Activated T-helper 2 cell treated with anti-CD3 and anti-CD28 coated beads, Interferon-gamma antibody, Interleukin-2, Interleukin-4, amounts not matched to agents 10 μg/mL and 5 μg/mL and 100 μg/mL, durations not matched to agents 14 hours and 24 hours and 36 hours (primary cell): ENCODE measurements at places on chromosomes 1 and 21.

- no peak for DNase-seq
Observed at GRCh38 chr1:115790846-115791245, 22.3 kb upstream of the CASQ2 start.

DNA sequence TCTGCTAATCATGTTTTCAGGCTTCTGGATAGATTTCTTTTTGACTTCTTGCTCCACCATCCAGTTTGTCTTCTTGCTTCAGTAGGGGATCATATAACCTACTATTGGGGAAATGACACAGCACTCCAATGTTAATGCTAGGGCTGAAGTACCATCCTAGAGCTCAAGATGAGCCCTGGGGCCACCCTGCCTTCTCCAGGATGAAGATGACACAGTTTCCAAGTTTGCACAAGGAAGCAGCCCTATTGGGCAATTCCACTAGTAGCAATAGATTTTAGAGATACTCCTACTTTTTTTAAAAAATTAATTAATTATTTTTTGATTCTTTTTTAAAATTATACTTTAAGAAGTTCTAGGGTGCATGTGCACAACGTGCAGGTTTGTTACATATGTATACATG is 11.3 kb upstream of the KLF18 start:
- no peak for DNase-seq

GRCh38 chr1:221284028-221284427 is 404.8 kb downstream of the HLX start:
- DNase-seq = no peak

DNA sequence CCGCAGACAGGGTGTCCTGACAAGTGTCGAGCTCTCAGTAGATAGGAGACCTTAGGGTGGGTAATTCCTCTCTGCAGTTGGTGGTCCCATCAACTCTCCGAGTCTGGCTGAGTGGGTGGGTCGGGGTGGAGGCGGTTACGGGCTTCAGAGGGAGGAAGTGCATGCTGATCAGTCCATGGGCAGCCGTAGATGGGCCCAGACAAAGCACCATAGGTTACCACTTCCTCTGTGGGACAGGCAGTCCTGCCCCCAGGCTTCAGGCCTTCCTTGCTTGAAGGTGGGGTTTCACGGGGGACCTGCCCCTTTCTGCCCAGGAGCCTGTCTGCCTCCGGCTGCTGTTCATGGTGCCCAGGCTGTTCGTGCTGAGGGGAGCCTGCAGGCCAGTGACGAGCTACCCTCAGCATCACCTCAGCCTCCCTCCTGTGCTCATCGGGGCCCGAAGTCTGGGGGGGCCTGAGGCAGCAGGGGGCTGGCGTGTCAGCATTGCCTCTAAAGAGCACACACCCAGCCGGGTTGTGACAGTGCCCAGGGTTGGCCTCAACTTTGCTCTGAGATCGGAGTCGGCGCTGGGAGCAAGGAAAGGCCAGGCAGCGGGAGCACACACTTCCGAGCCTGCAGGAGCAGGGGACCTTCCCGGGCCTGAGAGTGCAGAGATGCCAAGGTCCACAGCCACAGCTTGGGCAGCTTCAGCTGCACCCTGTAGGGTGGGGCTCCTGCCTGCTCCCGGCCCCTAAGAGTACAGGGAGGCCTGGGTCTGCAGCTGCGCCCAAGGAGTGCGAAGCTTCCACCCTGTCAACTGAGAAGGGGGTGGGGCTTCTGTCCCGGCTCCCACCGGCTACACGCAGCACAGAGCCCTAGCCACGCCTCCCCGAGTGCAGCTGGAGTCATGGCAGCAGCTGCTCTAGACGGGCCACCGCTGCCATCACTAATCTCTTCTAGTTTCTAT is 225.4 kb upstream of the NRIP1 start:
- no peak for DNase-seq

GRCh38 chr1:14928412-14928811 is 225.1 kb upstream of the TMEM51 start:
- DNase-seq = no peak

GRCh38 chr1:234915924-234916675 is 212.5 kb downstream of the TOMM20 start:
- no peak for DNase-seq

DNA sequence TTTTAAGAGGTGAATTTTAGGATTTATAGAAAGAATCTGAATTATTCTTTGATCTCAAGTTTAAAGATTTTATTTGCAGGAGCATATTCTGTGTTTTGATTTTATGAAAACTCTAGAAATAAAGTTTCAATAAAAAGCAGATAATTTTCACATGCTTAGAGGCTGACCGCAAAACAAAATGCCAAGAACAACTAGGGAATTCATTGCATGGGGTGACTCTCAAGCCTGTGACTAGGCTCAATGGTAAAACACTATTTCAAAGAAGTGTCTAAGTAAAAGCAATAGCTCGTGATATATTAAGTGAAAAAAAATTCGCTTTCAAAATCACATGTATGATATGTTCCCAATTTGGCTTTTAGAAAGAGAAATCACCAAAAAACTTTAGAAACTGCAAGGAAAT is 49.6 kb downstream of the RPL5 start:
- DNase-seq = no peak

GRCh38 chr21:16294128-16294527 is 564.3 kb downstream of the USP25 start:
- no peak for DNase-seq

GRCh38 chr21:35026153-35026500 is 23.0 kb downstream of the RUNX1 start:
- no peak for DNase-seq

GRCh38 chr1:160367516-160367900 is 637 bp downstream of the NHLH1 start:
- DNase-seq = no peak

DNA sequence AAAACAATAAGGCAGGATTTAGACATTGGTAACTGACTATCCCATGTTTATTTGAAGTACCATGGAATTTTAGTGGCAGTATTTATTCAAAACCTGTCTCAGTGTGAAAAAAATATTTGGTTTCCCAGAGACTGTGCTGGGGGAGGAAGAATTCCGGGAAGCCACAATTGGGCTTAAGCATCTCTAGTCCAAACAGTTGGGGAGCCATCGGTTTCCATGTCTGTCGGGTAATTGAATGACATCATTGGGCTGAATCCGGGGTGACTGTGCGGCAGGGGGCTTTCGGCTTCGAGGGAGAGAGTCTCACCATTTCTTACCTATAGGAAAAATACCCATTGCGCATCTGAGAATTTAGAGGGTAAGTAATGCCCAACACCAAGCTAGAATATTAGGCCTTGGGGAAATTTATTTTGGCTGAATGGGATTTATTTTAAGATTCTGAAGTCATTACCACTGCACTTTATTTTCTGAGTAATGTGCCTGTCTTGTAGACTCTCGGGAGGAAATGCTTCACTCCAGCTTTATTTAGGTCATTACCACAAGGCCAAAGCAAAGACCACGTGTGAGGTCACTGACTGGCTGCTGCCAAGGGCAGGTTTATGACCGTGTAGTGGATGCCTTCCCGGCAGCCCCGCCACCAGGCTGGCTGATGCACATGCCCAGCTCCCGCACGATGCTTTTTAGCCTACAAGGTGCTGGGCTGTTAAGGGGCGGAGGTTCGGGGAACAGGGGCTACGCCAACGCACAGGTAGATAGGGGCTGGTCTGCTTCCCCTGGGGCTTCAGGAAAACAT is 23.1 kb upstream of the UMODL1 start:
- no peak for DNase-seq

GRCh38 chr1:174902531-174903099 is 97.1 kb upstream of the CACYBP start:
- no peak for DNase-seq

- no peak for DNase-seq
Observed at GRCh38 chr1:63379583-63379982, 12.2 kb downstream of the ALG6 start.

GRCh38 chr1:245990315-245991022 is 516.6 kb downstream of the SMYD3 start:
- DNase-seq = no peak

- DNase-seq = no peak
Observed at GRCh38 chr1:156140879-156141707, 12.3 kb upstream of the SEMA4A start.

- no peak for DNase-seq
Observed at GRCh38 chr1:31763671-31764311, 349 bp downstream of the ADGRB2 start.

GRCh38 chr1:28110555-28110954 is 22.1 kb upstream of the EYA3 start:
- no peak for DNase-seq

DNA sequence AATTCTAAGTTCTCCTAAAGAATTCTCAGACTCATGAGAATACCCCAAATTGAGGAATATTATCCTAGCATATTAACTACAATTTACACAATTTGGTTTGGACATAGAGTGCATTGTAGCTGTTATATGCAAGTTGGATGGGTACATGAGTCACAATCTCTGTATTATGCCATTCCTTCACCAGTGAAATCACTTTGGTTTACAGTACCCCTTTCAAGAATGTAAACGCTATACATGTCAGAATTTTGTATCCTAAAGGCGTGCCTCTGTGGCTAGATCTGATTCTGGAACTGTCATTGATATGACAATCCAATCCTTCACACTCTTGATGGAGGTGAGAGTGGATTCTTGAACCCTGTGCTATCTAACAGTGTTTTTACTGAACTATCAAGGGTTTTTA is 6.7 kb upstream of the IL10RB start:
- no peak for DNase-seq

DNA sequence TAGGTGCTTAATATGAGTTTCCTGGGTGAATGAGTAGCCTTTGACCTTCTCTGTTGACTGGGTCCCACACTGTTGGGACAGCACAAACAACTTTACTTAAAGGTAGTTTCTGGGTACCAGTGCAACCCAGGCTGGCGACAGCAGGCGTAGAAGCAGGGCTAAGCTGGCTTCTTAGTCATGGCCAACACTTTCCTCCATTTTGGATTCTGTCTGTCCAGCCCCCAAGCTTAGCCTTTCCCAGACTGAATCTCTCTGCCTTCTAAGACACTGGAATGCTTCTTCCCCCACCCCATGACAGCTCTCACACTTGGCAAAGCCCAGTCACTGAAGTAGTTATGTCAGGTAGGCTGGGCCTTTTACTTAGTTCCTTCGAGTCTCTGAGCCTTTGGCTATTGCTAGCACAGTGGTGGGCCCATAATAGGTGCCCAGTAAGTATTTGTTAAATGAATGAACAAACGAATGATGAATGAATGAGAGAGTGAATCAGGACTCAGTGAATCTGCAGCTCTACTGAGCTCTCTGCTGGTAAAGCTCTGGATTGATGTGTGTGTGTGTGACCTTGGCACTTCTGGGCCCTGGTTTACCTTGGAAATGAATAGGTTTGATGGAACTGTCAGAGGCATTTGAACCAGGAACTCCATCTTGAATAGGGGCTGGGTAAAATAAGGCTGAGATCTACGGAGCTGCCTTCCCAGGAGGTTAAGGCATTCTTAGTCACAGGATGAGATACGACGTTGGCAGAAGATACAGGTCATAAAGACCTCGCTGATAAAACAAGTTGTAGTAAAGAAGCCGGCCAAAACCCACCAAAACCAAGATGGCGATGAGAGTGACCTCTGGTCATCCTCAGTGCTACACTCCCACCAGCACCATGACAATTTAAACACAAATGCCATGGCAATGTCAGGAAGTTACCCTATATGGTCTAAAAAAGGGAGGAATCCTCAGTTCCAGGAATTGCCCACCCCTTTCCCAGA is 37.4 kb upstream of the ID3 start:
- no peak for DNase-seq

DNA sequence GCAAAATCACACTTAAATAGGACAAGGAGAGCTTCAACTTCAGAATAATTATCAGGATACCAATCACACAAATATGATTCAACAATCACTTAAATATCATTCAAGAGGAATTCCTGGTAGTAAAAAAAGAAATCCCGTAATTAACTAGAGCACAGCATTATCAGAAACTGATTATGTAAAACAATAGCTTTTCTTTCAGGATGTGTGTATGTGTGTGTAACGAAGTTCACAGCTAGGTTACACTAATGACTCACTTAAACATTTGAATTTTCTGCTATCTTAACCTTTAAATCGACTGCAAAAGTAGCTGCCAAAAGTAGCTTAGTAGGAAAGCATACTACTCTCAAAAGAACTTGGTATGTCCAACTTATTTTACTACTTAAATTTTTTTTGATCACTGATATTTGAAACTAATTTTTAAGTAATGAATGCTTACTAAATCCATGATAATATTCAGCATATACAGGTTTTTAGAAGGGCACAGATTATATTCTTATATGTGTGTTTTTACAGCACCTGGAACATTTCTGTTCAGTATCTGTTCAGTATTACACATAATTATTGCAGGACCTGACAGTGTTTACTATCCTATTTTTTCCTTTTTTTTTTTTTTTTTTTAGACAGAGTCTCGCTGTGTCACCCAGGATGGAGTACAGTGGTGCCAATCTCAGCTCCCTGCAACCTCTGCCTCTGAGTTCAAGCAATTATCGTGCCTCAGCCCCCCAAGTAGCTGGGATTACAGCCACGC is 4.2 kb downstream of the RERE start:
- no peak for DNase-seq
